ENCODE measurements at places on chromosomes 16 and 17.

GRCh38 chr16:17233318-17234002, 237.3 kb downstream of the XYLT1 start:
- DNase-seq, result no peak

DNA sequence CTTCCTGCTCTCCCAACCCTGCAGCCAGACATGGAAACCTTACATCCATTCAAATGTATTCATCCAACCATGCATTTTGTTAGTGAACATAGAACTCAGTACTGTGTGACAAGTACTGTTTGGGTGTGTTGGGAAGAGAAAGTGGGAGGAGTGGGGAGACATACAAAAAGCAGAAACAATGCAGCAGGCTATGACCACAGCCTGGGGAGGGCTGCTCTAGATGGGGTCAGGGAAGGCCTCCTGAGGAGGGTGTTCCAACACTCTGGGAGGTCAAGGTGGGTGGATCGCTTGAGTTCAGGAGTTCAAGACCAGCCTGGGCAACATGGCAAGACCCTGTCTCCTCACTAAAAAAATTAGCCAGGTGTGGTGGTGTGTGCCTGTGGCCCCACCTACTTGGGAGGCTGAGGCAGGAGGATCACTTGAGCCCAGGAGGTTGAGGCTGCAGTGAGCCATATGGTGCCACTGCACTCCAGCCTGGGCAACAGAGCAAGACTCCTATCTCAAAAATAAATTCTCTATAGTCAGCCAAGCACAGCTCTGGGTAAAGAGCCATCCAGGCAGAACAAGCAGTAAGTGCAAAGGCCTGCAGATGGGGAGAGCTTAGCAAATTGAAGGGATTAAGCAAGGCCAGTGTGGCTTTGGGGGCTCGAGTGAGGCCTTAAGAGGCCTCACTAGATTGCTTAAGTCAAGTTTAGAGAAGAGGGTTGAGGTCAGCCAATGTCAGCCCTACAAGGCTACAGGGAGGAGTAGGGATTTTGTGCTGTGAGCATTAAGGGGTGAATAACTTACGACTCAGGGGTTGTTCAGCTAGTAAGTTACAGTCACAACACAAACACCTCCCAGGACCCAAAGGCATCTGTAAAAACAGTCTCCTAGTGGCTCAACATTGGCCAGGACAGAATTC, 5.5 kb downstream of the SLC13A2 start:
- DNase-seq, result no peak

- DNase-seq, result no peak
These were observed 93.8 kb downstream of the USP31 start for GRCh38 chr16:23055481-23055880.

- no peak for DNase-seq
These were observed 51.6 kb downstream of the TEX14 start for GRCh38 chr17:58640202-58640601.

GRCh38 chr17:64938290-64938689, 19.0 kb upstream of the LRRC37A3 start:
- DNase-seq, result no peak

DNA sequence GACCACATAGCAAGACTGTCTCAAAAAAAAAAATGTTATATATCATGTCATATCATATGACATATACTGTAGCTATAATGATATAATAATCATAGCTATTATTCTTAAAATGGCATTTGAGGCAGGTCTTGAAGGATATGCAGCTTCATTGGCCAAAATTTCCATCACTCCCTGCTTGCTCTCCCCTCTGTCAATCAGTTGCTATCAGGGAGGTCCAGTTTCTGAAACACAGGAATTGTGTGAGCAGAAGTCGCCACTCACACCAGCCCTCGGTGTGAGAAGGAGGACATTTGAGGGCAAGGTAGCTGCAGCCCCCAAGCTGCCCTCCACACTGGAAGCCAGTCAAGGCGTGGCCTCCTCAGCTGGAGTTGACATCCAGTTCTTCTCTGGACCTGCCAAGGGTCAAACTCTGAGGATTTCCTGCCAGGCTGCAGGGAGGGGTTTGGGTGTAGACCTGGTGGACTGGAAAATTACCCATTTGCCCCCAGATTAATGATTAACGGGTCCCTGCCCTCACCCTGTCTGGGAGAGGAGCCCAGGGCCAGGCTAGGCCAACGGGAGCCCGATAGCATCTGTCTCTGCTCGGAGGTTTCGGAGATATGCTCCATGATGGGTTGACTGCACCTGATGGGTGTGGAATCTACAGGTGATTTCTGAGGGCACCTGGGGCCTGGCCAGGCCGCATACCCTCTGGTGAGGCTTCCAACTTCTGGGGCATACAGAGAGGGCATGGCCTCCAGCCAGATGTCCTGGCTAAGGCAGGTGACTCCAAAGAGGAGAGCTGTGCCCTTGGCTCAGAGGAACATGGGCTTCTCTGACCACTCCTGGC, 18.8 kb downstream of the WNT9B start:
- no peak for DNase-seq

GRCh38 chr17:78342449-78343186, 17.3 kb downstream of the SOCS3 start:
- no peak for DNase-seq

- no peak for DNase-seq
These were observed at the start of gene CASKIN1 for GRCh38 chr16:2196162-2196980. TSS of gene CASKIN1 (minus strand) at chr16:2196605. CDS start at chr16:2196432, 173 bp downstream.

DNA sequence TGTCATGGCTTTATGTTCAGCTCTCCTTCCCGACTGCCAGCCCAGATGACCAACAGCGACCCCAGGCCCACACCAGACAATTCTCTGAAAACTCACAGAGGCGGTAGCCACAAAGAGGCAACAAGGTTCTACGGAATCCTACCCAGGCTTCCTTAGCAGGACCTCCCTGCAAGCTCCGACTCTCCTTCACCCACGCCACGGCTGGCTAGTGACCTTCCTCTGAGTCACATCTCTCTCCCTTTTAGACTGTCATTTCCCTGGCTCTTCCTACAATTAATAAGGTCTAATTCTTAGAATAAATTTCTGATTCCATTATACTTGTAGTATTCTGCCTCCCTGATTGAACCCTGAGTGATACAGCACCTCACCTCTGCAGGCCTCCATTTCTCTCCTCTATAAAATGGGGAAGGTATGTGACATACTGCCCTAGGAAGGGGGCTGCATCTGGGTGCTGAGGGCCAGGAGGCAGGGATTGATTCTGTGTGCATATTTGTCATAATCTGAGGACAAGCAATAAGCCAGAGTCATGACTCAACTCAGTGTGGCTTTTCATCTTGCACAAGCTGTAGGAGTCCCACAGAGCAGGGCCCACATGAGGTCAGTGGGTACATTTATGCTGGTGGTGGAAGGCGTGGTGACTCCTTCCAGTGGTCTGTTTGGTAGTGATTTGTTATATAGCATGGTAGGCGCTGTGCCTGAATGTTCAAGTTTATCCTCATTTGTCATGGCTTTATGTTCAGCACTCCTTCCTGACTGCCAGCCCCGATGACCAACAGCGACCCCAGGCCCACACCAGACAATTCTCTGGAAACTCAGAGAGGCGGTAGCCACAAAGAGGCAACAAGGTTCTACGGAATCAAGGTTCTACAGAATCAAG, 46.2 kb downstream of the SMPD3 start:
- no peak for DNase-seq

DNA sequence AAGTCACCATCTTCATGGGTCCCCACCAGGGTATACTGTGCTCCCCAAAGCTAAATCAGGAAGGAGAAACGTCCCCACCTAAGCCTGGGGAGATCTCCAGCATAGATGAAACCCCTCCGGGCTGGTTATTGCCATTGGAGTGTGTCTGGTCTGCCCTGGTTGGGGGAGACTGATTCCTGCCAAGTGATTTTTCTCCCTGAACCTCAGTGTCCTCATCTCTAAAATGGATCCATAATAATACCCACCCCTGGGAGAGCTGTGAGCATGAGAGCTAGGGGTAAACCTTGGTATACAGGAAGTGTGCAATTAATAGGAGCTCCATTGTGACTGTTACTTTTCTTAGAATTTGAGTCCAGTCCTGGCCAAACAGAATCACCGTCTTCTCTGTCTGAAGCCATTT, 111.1 kb downstream of the CMIP start:
- DNase-seq, result no peak

GRCh38 chr17:6100891-6101500, 30.8 kb downstream of the WSCD1 start:
- no peak for DNase-seq

- DNase-seq, result no peak
These were observed 123.7 kb downstream of the METRNL start for GRCh38 chr17:83203073-83203471.

DNA sequence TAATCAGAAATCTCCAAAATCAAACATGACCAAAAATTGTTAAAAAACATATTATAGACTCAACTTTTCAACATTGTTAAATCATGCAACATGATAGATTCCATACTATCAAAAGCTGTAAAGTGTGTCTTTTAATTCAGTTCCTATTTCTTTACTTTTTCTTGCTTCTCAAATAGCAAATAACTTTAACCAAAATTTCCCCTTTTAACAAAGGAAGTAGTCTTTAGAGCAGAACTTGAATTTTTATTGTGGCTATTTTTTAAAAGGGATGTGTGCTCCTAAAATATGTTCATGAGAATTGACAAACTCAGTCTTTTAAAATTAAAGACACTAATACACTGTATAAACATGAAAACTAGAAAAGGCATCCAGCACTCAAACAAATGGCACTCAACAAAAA, 49.1 kb downstream of the SPAG9 start:
- no peak for DNase-seq

DNA sequence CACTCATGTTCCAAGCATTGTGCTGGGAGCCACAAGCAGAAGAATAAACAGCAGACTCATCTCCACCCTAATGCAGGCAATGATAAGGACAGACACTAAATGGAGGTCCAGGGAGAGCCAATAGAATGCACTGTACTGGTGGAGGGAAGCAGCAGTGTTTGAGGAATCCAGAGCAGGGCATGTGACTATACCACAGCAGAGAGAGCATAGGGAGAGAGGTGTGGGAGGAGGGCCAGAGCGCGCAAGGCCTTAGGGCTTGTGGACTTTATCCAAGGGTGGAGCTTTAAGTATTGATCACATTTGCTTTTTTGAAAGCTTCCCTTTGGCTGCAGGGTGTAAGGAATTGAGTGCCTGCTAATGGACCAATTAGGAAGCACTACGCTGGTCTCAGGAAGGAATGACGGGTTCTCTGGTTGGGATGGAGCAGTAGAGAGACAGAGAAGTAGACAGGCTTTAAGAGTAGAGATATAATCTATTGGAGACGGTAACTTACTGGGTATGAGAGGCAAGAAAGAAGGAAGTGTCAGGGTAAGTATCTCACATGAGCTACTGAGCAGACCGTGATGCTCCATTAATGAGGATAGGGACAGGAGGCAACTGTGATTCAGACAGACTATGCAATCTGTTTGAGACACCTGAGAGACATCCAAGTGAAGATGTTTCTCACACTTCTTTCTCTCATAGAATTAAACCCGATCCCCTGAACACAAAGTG, 82.2 kb downstream of the MYO1D start:
- DNase-seq, result no peak

DNA sequence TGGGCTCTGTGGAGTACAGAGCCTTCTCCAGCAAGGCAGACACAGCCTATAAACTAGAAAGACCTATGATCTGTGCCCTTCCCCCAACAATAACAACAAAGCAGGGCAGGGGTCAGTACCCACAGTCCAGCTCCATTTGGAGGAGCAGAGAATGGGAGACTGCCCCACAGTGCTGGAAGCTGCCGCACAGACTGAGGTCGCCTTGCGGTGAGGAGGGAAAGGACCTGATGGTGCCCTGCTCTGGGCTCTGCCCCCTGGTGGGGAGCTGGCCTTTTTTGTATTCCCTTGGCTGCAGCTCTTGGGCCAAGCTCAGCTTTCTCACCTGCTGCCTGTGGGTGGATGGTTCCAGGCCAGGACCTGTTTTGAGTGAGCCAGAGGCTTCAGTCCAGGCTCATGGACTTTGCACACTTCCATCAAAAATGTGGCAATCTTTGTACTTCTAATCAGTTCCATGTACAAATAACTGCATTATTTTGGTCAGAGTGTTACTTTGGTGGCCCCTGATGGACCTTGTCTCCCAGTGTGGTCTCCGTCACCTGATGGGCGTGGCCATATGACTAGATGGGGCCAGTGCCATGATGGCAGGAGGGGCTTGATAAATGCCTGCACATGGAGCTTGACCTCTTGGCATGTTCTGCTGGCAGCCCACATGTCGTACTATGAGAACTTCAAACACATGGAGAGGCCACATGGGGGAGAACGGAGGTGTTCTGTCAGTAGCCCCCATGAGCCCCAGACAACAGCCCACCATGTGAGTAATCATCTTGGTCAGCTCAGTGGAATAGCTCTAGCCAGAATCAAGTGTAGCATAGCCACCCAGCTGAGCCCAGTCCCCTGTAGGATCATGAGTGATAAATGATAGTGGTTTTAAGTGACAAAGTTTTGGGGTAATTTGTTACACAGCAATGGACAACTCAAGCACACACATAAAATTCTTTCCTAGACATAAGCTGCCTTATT, 24.2 kb downstream of the B9D1 start:
- DNase-seq, result peak; percentile 92

DNA sequence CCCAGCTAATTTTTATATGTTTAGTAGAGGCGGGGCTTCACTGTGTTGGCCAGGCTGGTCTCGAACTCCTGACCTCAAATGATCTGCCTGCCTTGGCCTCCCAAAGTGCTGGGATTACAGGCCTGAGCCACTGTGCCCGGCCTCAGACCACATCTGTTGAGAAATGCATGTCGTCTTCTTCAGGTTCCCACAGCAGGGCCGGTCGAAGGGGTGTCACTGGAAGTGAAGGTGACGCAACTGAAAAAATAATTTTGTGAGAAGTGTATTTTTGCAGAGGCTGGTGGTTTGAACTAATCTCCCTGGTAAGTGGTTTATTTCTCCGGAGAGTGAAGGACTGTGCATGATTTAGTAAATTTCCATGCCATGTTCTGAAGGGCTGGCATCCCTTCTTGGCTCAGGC, 33.4 kb upstream of the IL34 start:
- DNase-seq, result no peak
